ENCODE measurements at places on chromosomes 12 and 14.

DNA sequence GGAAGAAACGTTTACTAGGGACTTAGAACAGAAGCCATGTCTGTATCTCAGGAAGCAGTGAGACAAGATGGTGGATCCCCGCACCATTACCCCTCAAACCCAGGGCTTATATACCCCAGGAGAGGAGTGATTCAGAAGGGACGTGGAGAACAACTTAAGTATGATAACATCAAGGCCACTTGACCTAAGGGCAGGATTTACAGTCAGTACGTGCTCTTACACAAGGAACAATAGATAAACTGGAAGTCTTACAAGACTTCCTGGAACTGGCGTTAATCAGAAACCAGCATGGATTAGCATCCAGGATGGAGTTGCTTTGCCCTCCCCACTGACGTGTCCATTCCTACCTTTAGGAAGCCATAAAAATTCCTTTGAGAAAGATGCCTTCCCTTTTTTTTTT, 8.6 kb upstream of the ETFBKMT start:
- DNase-seq, result no peak

GRCh38 chr12:50537538-50537919, 32.7 kb downstream of the DIP2B start:
- no peak for DNase-seq

GRCh38 chr12:48004053-48004941, at the start of gene COL2A1:
COL2A1 (minus strand) TSS chr12:48004476; CDS start chr12:48004321, 155 bp downstream.
- DNase-seq, result no peak

DNA sequence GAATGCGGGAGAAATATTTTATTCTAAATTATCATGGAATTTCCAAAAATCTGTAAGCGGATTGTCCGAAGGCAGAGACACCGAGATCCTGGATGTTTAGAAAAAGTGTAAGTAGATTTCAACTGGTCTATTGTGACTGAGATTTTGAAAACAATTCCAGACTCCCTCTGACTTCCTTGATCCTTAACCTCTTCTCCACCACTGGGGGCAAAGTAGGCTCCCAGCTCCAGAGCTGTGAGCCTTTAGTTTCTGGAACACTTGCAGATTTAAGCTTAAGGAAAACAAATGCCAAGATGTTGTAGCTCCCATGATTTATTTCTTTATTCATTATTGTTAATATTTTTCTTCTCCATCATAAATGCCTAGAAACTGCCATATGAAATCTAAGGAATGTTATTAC, 1320.5 kb upstream of the SEL1L start:
- no peak for DNase-seq

- DNase-seq, result no peak
These were observed 24.3 kb upstream of the SUPT16H start for GRCh38 chr14:21408147-21408546.

GRCh38 chr14:68897559-68898155, 81.4 kb downstream of the ACTN1 start:
- DNase-seq, result no peak

DNA sequence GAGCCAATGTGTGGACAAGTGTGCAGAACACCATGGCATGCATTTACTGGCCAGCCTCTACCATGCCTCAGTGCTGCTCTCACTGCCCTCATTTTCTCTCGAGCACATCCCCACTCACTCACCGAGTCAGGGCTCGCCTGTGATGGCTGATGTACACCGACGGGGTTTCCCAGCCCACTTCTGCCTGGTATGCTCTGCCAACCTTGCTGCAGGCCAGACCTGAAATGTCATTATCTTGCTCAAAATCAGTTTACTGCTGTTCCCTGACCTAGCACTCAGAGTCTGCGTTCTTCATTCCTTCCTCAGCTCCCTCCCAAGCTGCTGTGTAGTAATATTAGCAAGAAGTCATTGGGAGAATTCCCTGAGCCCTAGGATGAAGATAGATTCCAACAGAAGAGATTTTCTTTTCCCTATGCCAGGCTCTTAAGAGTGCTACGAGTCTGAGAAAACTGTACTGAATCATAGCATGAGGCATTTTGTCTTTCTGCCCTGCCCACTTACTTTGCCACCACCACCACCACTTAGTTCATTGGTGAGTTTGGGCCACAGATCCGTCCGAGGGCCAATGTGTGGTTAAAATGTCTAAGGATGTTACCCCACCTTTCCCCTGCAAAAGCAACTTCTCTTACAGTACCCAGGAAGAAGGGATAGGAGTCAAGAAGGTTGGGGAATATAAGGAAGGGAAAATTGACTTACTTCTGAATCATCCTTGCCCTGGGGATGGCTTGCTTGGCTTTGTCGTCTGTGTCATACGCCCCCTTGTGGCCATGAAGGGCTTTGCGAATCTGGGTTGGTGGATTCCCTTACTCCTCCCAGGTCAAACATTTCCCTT, 51.0 kb downstream of the BMAL2 start:
- DNase-seq, result peak; percentile 73

- DNase-seq, result no peak
These were observed 36.2 kb upstream of the TMX1 start for GRCh38 chr14:51203881-51204280.

DNA sequence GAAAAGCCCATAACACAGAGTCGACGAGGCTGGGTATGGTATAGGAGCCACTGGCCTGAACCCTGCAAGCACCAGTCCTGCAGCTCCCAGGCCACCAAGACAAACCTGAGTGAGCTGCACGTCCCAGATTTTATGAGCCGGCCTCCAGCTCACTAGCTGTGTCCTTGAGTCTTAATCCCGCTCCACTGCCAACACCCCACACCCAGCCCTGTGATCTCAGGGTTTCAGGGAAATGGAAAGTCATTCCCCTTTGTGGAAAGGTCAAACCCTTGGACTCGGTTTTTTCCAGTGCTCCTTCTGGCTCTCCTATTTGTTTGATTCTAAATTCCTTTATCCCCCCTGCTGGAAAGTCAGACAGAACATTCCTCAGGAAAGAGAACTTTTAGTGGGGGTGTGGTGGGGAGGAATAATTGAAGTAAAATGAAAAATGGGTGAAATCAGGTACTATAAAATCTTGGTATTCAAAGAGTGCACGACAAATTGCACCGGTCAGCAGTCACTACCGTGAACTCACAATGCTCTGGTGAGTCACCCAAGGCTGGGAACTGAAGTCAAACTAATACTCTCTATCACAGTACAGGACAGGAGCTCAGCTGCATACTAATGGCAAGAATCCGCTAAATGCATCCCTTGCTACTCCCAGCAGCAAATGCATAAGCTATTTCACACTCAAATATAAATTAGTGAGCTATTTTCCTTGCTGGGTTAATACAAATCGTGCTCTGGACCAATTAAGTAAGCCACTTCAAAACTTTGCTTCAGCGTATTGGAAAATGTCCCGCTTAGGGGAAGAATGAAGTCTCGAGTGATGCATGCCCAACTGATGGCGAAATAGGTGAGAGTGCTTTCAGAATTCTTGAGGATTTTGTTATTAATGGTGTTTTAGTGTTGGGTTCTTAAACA, 9.0 kb downstream of the PITPNM2 start:
- DNase-seq, result no peak

DNA sequence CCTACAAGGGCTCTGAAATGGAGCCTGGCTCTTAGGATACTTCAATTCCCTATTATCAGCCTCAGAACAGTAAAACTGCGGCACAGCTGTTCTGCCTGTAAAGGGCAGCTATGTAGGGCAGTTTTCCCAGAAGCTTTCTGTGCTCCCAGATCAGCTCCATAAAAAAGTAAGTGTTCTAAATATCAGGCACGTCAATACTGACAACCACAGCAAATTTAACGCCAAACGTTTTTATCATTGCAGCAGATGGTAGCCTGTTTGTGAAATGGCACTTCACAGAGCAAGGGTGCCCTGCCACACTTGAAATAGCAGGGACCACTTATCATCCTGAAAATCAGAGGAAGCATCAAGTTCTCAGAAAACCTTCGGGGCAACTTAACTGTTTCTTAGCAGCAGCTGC, 54.8 kb upstream of the PTHLH start:
- DNase-seq, result peak; percentile 81

- DNase-seq, result no peak
These were observed 138.8 kb upstream of the RASSF8 start for GRCh38 chr12:25819691-25820090.

- no peak for DNase-seq
These were observed 3.3 kb downstream of the ERP27 start for GRCh38 chr12:14935031-14935430.

GRCh38 chr12:92810370-92810769, 107.6 kb downstream of the PLEKHG7 start:
- DNase-seq, result no peak

DNA sequence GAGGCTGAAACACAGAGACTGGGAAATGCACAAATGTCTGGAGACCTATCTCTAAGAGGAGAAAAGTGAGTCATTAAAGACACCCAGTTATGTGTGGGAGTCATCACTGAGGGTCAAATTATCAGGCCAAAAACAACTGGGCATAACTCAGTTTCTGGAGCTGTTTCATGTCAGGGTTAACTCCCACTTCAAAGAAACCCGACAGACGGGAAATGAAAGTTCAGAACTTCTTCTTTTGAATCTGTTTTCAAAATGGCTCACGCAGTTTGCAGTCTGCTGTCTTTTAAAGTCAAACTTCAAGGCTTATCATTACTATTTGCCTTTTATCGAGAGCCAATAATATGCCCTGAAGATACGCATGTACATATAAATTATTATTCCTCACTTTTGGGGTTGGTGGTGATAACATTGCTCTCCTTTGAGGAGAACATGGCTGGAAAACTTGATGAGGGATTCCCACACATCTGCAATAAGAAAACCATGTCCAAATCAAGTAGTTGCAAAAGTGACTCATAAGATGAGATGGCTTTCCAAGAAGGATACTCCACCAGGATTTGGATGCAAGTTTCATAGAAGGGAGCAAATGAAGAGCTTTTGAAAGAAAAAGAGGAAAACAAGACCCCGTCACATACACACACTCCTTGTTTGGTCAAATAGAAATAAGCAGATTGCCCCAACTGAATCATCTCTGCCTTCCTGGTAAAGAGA, 341.4 kb downstream of the ADAMTS20 start:
- no peak for DNase-seq

- DNase-seq, result peak; percentile 9
These were observed 280.6 kb upstream of the PWP1 start for GRCh38 chr12:107404981-107405380.

DNA sequence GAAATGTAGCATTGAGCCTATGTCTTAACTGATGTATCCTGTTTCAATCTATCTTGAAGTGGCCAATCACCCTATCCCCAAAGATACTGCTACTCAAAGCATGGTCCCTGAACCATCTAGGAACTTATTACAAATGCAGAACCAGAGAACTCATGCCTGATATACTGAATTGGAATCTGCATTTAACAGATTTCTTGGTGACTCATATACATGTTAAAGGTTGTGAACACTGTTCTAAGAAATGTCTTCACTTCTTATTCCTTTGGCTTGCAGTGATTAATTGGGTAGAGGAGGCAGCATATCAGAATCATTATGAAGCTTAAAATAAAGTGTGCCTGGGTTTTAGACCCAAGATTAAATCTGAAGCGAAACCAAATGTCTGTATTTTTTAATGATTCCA, 795.6 kb downstream of the DIO2 start:
- no peak for DNase-seq

DNA sequence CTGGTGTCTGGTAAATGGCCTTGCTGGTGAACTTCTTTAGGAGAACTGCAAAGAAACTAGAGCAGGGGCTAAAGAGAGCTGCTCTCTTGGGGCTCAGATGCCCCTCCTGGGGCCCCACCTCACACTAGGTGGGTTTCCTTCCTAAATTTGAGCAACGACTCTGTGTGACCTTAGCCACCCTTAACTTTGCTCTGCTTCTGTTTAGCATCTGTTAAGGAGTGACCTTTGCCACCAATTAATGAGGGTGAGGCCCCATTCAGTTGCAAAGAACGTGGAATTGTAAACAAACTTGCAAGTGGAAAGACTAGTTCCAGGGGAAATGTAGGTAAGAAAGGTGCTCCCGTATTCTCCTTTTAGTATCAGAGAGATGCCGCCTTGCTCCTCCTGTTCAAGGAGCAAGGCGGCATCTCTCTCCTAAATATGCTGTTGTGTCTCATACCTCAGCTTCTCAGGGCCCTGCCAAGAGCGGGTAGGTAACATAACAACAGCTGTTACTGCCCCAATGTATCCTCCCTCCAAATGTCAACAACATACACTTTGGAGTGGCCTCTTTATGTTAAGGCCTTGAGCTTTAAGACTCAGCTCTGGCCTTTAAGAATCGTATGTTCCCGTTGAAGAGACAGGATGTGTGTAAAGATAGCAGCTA, 77.6 kb upstream of the FUT8 start:
- DNase-seq, result no peak

GRCh38 chr12:92030618-92031017, 115.0 kb downstream of the BTG1 start:
- DNase-seq, result peak; percentile 88

DNA sequence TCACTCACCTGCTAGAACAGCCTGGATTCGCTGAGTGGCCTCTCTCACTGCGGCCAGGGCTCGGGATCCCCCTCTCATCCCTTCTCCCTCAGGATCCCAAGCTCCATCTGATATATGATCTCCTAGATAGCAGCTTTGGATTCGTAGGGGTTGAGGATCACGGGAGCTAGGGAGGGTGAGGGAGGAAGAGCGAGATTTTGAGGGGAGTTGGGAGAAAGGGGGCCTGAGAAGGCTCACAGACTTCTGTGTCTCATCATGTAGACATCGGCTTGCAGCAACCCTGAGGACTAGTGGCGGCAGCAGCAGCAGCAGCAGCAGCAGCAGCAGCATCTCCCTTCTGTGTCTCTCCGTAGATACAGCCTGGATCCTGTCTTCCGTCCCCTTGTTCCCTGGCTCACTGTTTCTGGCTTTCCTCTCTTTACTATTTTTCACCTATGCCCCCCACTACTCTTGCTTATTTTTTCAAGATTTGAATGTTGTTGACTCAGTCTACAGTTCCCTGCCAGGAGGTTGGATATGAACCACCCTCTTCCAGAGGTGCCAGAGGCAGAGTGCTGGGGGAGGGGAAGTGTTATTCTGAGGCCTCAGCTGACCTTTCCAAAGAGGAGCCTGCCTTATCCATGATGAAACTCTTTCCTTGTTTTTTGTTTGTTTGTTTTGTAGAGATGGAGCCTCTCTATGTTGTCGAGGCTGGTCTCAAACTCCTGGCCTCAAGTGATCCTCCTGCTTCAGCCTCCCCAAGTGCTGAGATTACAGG, at the start of gene CIROP:
Gene CIROP (minus strand): TSS at position 399 of the 757 bp plus-strand sequence. CDS start 69 bp downstream, at position 330.
- no peak for DNase-seq

DNA sequence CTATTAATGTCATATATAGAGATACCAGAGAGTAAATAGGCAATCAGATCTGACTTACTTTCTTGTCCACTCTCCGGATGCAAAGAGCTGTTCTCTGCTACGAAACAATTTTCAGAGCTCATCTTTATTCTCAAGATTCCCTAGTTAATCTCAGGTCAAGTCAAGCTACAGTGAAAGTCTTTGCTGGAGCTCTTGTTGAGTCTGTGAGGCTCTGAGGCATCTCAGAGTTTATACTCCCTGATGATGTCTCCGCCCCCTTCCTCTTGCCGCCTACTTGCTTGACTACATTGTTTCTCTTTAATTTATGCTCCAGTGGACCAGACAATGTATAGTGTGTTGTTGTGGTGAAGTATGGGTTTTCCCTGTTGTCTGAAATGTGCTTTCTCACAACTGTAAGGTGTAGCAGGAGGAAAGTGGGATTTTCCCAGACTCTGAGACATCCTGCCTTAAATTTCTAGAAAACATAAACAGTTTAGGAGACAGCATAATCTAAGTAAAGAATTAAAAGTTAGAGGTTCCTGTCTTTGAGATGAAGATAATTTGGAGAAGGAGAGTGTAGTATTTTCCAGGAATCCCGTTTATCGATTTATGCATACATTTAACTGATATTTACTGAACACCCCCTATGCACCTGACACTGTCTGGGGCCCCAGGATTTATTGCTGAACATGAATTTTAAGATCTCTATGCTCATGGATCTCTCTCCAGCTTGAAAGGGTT, at the start of gene CD69:
Gene CD69 (minus strand): TSS at position 203 of the 720 bp plus-strand sequence. CDS start 81 bp downstream, at position 122.
- peak; percentile 85 for DNase-seq

All from DND-41 (cell line).